ENCODE measurements at places on chromosomes 6 and 20. TPM values are rescaled to one million over a fixed set of nuclear protein-coding genes. Genes with fewer than 3 reads are reported as not detected.

GRCh38 chr6:131210469-131210868 is 75.2 kb downstream of the AKAP7 start:
- no peaks in the 10 kb centered on the region for H3K27me3 ChIP-seq
- no peak for DNase-seq
- H3K36me3 ChIP-seq = no peaks in the 10 kb centered on the region
- H3K27ac ChIP-seq = no peak overlapping the region

GRCh38 chr6:96812077-96812703 is 25.1 kb downstream of the GPR63 start:
- H3K36me3 ChIP-seq = no peaks in the 10 kb centered on the region
- no peak overlapping the region for H3K27ac ChIP-seq
- no peaks in the 10 kb centered on the region for H3K4me1 ChIP-seq
- H3K27me3 ChIP-seq = no peaks in the 10 kb centered on the region
- no peak overlapping the region for H3K4me3 ChIP-seq
- no peak for DNase-seq

Gene SHLD1
- 7.5 TPM for total RNA-seq

Gene SGK1
- total RNA-seq = 147 TPM

Gene SIRPD
- total RNA-seq = not detected
